ENCODE measurements at places on chromosomes 2 and 18.

GRCh38 chr2:36559221-36559942, 38.6 kb downstream of the FEZ2 start:
- DNase-seq, result no peak

- no peak for DNase-seq
These were observed 48.3 kb upstream of the MYL1 start for GRCh38 chr2:210363261-210363660.

- DNase-seq, result no peak
These were observed 83.3 kb downstream of the PDE11A start for GRCh38 chr2:177989029-177989885.

- peak; percentile 9 for DNase-seq
These were observed 408.0 kb upstream of the RGPD4 start for GRCh38 chr2:107418708-107419107.

DNA sequence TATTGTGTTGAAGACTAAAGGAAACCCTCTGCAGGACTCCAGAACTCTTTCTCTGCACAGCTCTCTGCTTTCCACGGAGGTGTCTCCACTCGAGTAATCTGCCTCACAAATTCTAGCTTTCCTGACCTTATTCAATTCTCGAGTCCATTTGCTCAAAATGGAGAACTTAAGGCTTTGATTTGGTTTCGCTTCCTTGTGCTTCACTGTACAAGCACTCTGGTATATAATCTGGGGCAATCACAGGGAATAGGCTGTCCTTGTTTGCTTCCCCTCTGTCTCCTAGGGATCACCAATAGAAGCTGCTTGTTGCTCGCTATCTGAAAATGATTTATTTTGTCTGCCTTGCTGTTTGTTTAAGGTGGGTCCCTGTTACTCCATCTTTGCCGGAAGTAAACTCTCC, 129.1 kb upstream of the DOCK10 start:
- DNase-seq, result no peak
